ENCODE measurements at places on chromosomes 2 and 18.

- no peak for DNase-seq
Observed at GRCh38 chr2:51534166-51534565, 502.2 kb upstream of the NRXN1 start.

GRCh38 chr2:98164256-98164655 lies 77.3 kb downstream of the VWA3B start:
- no peak for DNase-seq

GRCh38 chr2:153464395-153464794 lies 14.2 kb downstream of the RPRM start:
- DNase-seq, result no peak

GRCh38 chr2:98448441-98449145 lies 3.9 kb downstream of the INPP4A start:
- DNase-seq, result no peak

- peak; percentile 19 for DNase-seq
Observed at GRCh38 chr2:101847661-101848339, 144.0 kb upstream of the IL1R2 start.
